Posterior vena cava (tissue), 2 donors: ENCODE measurements at places on chromosomes 7 and 10. TPM values are rescaled to one million over a fixed set of nuclear protein-coding genes. Genes with fewer than 3 reads are reported as not detected.

DNA sequence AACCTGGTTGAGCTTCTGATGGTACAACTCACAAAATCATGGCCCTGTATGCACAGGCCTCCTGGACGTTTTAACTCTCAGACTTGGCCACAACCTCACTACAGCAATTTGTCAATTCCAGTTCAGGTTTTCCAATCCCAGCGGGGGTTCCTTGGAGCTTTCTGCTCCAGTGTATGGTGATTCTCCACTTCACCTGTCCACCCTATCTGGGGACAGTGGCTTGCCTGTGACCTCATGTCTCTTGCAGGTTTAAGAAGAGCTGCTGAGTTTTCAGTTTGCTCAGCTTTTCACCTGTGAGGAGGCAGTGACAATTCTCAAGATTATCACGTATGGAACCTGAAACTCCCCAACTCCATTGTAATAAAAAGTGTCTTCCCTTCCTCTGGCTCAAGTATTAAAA is 254.1 kb downstream of the DIP2C start:
- no peak for DNase-seq

DNA sequence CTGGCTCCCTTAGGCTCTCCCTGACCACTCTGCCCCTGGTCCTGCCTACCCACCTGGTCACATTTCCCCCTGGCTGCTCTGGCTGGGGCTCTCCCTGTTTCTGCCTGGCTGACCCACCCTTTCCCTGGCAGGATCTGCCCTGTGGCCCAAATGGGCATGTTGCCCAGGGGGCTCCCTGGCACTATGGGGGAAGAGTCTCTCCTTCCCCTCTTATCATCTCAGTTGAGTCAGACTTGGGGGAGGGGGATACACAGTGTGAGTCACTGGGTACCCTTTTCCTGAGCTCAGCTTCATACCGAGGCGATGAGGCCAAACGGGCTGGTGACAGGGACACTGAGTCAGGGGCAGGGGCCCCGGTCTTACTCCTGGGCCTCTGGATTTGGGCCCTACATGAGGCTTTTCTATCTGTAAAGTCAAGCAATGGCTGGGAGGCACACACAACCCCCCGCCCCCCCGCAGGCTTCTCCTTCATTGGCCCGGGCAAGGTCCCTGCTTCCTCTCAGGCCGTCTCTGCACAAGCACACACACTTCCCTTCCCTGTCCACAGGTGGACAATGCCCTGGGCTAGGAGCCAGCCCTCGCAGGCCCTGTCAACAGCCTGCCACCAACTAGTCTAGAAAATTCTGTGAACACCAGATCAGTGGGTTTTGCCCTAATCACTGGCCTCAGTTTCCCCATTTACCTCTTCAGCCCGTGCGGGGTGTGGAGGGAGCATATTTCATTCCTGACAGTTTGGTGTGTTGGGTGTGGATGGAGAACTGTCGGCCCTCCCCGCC is 627 bp upstream of the FLNC start:
- no peak for DNase-seq

- DNase-seq: no peak
Measured at GRCh38 chr10:61558188-61558587, 104.5 kb upstream of the CABCOCO1 start.

GRCh38 chr7:55423277-55423711 is 58.2 kb downstream of the LANCL2 start:
- DNase-seq: no peak

DNA sequence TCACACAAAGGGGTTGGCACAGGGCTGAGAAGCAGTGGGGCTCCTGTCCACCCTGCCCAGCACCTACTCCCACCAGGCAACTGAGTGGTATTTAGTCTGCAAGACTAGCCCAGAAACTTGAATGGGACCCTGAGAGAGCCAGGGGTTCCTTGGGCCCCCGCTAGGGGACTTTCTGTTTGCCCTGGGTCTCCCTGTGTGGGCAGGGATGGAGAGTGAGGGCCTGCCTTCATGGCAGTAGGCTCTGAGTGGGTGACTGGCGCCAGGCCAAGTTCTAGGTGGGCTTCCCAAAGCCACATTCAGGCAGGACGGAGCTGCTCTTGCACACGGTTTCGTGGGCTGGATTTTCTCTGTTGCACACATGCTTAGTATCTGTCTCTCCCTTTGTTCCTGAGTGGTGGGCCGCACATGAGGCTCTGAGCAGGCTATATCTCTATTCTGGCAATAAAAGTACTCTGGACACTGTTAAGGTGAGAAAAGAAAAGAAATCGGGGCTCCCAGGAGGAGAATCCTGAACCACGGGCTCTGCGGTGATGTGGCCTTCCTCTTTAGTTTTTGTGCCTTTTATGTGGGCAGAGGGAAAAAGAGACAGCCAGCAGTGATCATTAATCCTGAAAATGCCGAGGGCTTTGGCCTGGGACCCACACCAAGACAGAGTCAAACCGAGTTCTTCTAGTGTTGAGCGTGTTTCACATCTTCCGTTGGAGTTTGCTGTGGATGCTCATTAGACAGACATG is 26.9 kb downstream of the IL2RA start:
- DNase-seq: no peak

GRCh38 chr7:20786779-20787659 is at the start of gene SP8:
Gene SP8 (minus strand): TSS chr7:20786886. CDS start chr7:20786798, 88 bp downstream.
- no peak for DNase-seq

DNA sequence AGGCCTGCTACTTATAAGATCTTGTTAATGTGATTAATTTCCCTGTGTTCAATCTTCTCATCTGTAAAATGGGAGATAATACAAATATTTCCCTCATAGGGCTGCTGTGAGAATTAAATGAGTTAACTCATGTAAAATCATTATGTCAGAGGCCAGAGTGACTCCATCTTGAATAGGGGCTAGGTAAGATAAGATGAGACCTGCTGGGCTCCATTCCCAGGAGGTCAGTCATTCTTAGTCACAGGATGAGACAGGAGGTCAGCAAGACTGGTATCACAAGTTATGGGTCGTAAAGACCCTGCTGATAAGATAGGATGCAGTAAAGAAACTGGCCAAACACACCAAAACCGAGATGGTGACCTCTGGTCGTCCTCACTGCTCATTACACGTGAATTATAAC is 200.7 kb downstream of the CYP26A1 start:
- no peak for DNase-seq

- DNase-seq: no peak
Measured at GRCh38 chr7:1403638-1404459, 55.4 kb downstream of the MICALL2 start.

GRCh38 chr7:66205741-66206090 is 582 bp downstream of the TPST1 start:
- no peak for DNase-seq

The SLC13A1 gene
- total RNA-seq: not detected

The GBX1 gene
- not detected for total RNA-seq

The PLXNA4 gene
- total RNA-seq: 24.9 TPM
